ENCODE measurements at places on chromosomes 5 and 9.

DNA sequence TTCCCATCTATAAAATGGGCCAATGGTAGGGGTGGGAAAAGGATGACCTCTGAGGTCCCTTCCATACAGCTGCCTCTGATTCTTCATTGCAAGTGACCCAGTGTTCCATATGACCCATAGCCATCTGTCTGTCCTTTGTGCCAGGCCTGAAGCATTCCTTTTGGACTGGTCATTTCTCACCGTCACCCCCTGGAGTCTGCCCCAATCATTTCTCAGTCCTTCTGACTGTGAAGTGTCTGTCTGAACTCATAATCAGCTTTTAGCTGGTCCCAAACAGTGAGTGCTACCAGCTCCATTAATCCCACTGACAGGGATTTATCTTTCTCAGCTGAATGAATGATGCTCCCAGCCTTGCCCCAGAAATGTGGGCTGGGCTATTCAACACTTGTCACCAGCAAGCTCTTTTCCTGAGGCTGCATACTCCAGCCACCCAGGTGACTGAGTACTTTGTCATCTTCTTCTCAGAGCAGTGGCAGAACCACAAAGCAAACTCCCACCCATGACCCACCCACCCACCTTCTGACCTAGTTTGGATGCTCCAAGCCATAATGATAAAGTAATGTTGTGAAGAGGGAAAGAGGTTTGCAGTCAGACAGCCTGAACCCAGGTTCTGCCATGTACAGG is 37.4 kb downstream of the KCNIP1 start:
- DNase-seq = no peak

DNA sequence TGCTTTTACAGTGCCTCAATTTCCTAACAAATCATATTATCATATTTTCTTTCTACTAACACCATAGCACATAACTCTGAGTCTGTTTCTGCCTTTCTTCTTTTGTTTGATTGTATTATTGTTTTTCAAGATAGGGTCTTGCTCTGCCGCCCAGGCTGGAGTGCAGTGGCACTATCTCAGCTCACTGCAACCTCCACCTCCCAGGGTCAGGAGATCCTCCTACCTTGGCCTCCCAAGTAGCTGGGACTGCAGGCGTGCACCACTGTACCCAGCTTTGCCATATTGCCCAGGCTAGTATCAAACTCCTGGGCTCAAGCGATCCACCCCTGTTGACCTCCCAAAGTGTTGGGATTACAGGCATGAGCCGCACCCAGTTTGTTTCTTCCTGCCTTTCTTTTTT is 18.7 kb downstream of the PAIP2 start:
- DNase-seq = no peak

- DNase-seq = no peak
Observed at GRCh38 chr5:54401515-54401914, 54.0 kb upstream of the HSPB3 start.

DNA sequence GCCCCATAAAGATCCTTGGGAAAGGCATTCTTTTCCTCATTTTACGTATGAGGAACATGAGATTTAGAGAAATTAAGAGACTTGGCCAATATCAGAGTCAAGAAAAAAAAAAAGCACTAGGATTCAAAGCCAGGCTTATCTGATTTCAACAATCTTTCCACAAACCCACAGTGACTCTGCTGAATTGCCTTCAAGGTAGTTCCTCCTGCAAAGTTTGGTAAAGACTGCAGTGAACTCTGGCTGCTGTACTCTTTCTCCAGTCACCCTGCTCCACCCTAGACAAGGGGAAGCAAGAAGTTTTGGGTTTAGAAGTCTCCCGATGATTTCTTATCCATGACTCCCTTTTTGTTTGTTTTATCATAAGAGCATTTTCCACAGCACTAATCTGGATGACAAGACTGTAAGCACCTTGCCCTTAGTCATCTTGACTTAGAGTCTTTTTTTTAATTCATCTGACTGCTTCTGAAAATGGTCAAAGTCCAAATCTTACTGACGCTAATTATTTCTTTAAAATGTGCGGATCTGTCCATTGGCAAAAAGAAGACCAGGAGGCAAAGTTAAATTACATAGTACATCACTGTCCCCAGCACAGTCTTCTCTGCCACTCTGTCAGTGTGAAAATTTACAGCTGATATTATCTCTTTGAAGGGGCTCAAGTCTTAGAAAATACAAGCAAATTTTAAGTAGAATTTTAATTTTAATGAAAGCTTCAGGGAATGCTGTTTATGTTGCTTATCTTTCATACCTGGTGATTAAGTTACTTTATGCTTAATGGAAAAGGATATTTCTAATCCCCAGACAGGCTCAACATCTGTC is 180.1 kb downstream of the TTLL11 start:
- no peak for DNase-seq

- DNase-seq = no peak
Observed at GRCh38 chr5:162248107-162248713, 180.6 kb downstream of the GABRG2 start.

DNA sequence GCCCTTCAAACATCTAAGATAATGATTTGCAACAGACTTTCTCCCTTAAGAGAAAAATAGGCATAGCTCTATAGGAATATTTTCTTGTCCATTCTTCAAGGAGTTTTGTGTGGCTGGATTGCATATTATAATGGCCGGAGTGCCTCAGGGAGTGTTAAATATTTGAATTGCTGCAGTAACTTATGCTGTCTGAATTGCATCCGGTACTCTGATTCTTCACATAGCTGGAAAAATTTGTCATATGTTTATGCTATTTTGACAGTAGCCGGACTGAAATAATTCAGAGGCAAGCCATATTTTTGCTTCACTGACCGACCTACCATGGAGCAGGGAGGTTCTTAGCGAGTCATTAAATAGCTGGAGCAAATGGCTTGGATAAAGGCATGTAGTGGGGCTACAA is 621.0 kb downstream of the ACTL7B start:
- DNase-seq = no peak

GRCh38 chr5:127288676-127289075 is 1.9 kb upstream of the MEGF10 start:
- no peak for DNase-seq

DNA sequence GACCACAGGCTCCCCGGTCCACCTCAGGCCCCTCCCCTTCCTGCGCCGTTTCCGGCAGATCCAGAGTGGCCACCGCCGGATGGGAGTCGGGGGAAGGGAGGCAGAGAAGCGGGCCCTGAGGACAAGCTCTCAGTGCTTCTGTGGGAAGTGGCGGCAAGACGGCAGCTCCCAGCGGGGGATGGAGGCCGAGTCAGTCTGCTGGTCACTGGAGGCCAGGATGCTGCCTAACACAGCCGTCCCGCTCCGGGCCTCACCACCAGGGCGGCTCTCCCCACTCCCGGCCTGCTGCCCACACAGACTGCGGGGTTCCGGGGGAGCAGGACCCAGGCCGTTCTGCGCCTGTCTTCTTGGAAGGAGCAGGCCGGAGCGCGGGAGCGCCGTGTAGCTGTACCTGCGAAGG is 31.4 kb downstream of the FXN start:
- no peak for DNase-seq

DNA sequence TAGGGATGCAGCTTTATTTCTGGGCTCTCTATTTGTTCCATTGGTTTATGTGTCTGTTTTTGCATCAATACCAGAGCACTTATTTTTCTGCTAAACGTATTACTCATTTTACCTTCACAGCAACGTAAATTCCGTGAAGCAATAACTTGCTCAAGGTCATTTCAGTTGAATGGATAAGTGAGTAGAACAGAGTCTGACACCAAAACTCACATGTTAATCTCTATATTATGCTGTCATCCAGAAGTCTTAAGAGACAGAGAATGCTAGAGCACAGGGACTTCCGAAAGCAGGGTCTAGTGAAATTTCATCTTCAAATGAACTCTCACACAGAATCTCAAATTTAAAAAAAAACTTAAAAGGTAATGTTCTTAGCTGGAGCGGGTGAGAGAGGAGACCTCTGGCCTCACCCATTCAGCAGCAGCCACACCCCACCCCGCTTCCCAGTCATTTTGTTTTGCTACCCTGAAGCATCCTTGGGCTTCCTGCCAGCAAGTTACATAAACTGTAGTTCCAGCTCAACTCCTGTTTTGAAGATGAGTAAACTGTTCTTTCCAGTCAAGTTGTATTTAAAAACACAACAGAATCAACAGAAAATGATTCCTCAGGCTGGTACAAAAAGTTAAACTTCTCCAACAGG is 69.3 kb downstream of the TRIM36 start:
- no peak for DNase-seq

GRCh38 chr5:143356855-143357583 is 46.5 kb downstream of the NR3C1 start:
- DNase-seq = no peak

DNA sequence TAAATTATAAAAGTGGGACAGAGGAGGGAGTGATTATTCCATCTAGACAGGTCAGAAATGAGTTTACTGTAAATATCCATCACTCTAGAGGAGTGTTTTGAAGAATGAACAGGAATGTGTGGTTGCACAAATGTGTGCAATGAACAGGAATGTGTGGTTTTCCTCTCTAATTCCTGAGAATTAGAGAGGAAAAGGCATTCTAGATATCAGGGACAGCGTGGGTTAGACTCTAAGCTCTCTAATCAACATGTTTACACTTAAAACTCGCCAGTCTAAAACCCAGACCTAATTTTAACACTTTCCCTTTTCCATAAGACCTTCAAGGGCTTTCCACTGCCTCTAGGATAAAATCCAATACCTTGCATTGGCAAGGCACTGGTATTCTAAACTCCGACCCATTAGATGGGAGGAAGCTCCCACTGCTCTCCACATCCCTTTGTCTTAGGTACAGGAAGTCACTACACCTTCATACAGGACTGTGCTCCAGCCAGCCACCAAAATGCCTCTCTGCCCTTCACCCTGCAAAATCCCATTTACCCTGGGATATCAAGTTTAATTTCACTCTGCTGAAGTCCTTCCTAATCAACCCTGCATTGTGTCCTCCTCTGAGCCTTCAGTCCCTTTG is 67.9 kb downstream of the NFIB start:
- DNase-seq = no peak

- DNase-seq = no peak
Observed at GRCh38 chr5:135482381-135482933, 30.3 kb upstream of the TIFAB start.

GRCh38 chr5:34503379-34504253 is 152.5 kb upstream of the RAI14 start:
- DNase-seq = no peak

GRCh38 chr5:154249826-154250225 is 59.3 kb downstream of the GALNT10 start:
- DNase-seq = no peak

- DNase-seq = no peak
Observed at GRCh38 chr5:34656001-34656699, at the start of gene RAI14. Gene RAI14 (plus strand): TSS chr5:34656328. CDS start chr5:34686920, 30,592 bp downstream.

DNA sequence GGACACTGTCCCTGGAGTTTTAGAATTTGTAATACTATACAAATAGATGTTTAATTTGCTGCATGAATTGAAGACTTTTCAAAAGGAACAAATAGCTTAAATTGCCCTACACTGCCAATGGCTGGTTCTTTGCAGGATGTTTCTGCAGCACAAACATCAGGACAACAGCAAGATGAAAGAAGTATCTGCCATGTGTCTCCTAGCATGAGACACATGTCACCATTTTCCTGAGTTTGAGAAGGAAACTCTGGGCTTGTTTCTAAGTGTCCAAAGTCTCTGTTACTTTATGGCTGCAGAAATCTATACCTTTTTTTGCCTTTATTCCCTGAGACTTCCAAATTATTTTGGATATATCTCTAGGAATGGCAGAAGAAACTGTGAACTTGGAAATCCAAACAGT is 623 bp upstream of the OR13F1 start:
- no peak for DNase-seq

- DNase-seq = no peak
Observed at GRCh38 chr5:33161421-33161820, 279.3 kb upstream of the TARS1 start.

DNA sequence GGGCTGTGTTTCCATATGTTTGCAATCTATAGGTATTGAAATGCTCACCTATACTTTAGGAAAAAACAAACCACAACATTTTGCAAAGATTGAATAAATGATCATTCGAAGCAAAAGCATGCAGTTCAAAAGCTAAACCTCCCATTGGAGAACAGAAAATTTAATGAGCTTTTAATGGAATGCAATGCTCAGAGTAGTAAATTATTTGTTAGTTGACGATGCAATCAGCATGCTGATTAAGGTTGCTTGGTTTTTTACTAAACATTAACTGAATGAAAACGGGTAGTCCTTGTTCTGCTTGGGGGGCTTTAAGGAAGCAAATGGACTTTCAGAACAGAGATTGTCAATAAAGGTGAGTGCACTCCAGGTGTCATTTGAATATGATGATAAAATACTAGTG is 123.3 kb upstream of the TMEM161B start:
- no peak for DNase-seq

Data from stimulated activated CD4-positive, alpha-beta T cell treated with anti-CD3 and anti-CD28 coated beads, Interleukin-1b, Interleukin-23, amount 100 ng/mL, for 1 hour (primary cell).